ENCODE measurements at places on chromosomes 4 and X. TPM values are rescaled to one million over a fixed set of nuclear protein-coding genes. Genes with fewer than 3 reads are reported as not detected.
A peak's percentile ranks its signal among the peaks of the same experiment; 100 is the strongest.

The PLK4 gene
- polyA plus RNA-seq, result 21.8 TPM

The FRG1 gene
- polyA plus RNA-seq, result 68.9 TPM

The F9 gene
- polyA plus RNA-seq, result not detected

The SMIM10L2A gene
- 10.8 TPM for polyA plus RNA-seq

The ATP2B3 gene
- 0.24 TPM for polyA plus RNA-seq

The PPP2R3B gene
- polyA plus RNA-seq, result 24.6 TPM

The SPARCL1 gene
- 15.3 TPM for polyA plus RNA-seq

The MAGEC3 gene
- 0.25 TPM for polyA plus RNA-seq

The AFM gene
- 13.9 TPM for polyA plus RNA-seq

- no peak for DNase-seq
These were observed 23.7 kb downstream of the MAOA start for GRCh38 chrX:43679778-43680177.

- no peak for DNase-seq
These were observed 2.1 kb upstream of the ERCC6L start for GRCh38 chrX:72240976-72241375.

GRCh38 chr4:88177983-88178625 is 19.7 kb upstream of the ABCG2 start:
- DNase-seq, result no peak

- DNase-seq, result no peak
These were observed 1117.6 kb upstream of the PRKX start for GRCh38 chrX:4830880-4831557.

DNA sequence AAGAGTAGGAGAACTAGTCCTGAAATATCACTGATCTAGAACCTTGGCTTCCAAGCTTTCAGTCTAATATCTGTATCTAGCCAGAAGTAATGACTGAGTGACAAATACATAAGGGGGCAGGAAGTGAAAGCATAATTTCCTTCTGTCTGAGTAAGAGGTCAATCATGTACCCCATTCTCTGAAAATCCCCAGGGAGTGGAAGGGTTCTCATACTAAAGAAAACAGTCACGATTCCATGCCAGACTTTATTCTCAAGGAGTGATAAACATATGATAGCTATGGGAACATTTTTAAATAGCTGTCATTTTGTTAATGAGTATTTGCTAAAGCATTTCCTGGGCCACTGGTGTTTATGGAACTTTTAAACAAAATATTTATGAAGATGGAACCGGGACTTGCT is 308.5 kb downstream of the ARHGAP24 start:
- DNase-seq, result no peak

DNA sequence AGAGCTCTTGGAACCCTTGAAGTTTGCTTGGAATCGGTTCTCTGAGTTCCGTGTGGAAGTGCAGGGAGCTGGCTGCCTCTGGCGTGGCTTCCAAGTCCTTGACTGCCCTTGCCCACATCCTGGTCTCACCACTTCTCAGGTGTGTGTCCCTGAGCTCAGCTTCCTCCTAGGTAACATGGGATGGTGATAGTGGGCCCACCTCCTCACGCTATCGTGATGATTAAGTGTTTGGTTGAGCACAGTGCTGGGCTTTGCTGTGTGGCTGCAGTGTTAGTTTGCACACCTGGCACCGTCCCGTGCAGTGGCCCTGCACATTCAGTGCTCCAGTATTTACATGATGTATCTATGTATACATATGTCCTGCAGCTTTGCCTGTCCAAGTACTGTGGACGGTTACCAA is 81.5 kb downstream of the CLDN34 start:
- DNase-seq, result no peak

- DNase-seq, result no peak
These were observed 6.0 kb downstream of the FRG2 start for GRCh38 chr4:190020790-190021717.

DNA sequence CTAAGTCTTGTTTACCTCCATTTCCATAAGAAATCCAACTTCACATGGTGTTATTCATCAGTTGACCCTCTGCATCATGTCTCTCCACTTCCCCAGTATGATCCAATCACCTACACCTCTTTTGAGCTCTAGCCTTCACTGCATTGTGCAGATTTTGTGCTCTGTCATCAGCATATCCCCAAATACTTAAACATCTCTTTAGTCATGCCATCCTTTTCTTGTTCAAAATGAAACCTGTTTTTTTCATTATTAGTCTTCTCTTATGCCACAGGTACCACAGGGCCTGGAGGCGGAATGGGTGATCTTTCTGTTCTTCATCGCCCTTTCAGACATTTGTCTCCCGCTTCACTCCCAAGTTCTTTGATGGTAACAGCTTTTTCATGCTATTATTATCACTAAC is 382.7 kb upstream of the GALNTL6 start:
- no peak for DNase-seq

GRCh38 chr4:183658362-183659028 is 490 bp downstream of the RWDD4 start:
- no peak for DNase-seq

DNA sequence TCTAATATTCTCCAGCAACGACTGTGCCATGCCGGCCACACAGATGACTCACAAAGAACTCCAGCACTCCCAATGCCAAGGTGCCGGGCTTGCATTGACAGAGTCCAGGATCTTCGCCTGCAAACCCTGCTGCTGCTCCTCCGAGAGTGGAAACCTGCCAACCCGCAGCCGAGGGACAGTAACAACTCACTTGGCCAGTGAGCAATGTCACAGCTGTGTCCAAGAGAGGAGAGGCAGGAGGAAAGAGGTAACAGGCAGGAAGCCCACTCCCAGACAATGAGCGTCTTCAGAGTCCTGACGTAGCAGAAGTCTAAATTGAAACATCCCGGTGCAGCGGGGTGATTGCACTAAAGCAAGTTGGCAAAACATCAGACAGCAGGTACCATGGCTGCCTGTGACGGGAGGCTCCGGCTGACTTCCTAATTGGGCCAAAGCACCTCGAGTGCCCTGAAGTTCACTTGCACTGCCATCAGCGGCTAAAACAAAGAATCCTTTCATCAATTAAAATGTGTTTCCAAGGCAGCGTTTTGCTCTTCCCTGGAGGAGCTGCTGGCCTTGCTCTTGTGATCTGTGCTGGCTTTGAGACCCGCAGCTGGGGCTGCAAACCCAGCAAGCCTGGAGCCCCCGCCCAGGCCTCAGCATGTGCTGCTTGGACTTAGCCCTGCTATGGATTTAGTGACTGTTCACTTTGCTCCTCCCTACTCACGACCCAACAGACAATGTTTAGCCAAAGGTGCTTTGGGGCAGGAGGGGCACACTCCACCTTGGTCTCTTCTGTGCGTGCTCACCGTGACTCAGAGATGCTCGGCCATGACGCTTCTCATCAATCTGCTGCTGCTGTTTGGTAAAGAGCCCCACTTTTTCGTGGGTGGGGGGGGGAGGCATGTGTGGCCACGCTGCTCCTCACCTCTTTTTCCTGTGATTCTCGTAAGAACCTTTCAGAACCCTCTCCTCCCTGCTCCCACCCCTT is 36.5 kb downstream of the DCTD start:
- DNase-seq, result no peak

DNA sequence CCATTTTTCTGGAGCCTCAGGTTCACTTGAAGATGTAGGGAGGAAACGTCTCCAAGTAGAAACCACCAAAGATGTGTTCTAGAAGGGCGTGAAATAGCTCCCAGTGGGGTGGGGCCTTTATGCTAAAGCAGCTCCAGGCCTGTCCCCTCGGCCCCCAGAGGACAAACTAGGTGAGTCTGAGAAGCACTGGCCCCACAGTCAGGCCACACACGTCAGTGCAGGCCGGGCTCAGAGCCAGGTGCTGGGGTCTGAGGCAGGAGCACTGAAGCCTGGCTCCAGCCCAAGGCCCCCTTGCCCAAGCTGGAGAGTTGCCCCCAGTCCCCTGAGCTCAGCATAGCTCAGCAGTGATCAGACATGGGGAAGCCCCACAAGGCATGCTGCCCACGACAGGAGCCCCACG is 95.4 kb upstream of the PSAPL1 start:
- DNase-seq, result no peak

GRCh38 chr4:69601065-69601464 is 38.4 kb downstream of the UGT2A2 start:
- DNase-seq, result no peak

DNA sequence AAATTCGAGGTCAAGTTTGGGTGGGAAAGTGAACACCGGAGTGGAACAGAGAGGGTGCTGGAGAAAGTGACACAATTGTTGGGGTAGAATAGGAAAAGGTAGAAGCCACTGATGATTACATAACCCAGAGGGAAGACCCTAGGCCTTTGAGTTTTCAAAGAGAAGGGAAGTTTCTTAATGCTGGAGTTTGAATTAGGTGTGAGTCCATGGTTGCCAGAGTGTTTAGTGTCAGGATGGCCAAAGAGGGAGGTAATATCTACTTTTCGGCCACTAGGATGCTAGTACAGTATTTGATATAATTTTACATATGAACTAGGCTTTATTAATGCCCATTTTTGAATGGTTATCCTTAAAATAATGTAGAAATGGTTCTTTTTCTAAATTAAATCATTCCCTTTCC is 5.4 kb downstream of the BCORL1 start:
- no peak for DNase-seq

DNA sequence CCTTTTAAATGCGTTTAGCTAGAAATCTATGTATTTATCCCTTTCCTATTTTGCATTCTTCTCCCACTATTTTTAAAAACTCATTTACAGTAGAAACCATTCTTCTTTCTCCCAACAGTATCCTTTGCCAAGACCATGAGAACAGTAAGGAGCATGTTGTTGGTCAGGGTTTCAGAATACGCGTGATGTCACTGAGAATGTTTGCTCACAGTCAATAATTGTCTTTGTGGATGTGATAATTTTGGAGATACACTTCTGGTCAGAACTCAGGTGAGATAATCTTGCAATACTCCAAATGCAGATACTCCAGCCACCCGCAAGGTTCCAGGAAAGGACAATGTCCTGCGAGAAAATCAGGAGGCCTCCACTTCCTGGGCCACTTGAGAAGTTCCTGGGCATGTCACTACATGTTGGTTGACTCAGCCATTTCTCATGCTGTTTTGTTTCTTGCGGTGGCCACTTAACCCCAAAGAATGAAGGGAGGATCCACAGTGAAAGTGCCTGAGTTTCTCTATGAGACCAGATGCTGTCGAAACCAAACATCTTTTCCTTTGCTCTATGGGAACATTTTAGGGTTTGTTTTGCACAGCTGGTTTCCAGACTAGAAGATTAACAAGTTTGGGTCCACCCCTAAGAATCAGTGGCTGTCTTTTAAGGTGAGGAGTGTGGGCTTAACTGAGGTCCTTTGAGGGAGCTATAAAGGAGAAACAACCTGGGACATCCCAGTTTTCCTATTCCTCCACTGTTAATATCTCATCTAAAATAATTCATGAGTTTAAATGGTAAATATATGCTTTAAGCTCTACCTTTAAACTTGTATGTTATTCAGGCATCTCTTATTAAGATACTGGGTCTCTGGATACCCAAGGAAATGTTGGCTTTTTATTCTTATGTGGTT is 116.0 kb downstream of the SOWAHB start:
- DNase-seq, result no peak

GRCh38 chrX:48636776-48637175 is 39.5 kb downstream of the WDR13 start:
- DNase-seq, result no peak

DNA sequence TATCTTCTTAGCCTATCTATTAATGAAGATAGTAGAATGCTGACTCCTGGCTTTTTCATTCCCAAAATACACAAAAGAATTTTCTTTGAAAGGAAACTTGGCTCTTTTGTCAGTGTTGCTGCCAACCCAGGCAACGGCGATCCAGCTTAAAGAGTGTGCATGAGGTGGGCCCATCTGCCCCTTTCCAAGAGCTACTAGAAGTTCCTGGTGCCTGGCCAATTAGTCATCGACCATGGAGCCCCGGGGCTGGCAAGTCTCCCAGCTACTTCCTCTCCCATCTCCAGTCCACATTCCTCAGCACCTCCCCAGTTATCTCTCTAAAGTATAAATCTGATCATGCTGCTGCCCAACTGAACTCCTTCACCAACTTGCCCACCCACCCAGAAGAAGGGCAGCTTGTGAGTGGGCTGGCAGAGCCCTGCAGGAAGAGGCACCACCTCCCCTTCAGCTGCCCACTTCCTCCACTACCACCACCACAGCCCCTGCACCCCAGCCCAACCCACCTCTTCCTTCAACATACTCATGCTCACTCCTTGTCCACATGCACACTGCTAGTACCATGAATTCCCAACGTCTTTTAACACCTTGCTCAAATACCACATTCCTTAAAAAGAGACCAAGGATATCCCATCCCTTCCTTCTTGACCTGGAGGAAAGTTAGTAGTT is 158.2 kb upstream of the MAP3K15 start:
- DNase-seq, result no peak

- DNase-seq, result no peak
These were observed 300.8 kb downstream of the PCDH7 start for GRCh38 chr4:31021008-31021407.

DNA sequence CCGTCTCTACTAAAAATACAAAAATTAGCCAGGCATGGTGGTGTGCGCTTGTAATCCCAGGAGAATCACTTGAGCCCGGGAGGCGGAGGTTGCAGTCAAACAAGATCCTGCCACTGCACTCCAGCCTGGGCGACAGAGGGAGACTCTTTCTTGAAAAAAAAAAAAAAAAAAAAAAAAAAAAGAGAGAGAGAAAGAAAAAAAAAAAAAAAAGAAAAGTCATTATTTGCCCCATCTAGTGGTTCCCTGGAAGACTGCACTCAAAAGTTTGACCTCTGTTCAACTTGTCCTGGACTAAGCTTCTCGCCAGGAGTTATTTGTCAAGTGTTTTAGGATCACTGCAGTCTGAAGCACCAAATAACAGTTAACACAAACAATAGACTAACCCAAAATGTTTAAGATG is 45.3 kb upstream of the KCTD8 start:
- DNase-seq, result peak; percentile 3

DNA sequence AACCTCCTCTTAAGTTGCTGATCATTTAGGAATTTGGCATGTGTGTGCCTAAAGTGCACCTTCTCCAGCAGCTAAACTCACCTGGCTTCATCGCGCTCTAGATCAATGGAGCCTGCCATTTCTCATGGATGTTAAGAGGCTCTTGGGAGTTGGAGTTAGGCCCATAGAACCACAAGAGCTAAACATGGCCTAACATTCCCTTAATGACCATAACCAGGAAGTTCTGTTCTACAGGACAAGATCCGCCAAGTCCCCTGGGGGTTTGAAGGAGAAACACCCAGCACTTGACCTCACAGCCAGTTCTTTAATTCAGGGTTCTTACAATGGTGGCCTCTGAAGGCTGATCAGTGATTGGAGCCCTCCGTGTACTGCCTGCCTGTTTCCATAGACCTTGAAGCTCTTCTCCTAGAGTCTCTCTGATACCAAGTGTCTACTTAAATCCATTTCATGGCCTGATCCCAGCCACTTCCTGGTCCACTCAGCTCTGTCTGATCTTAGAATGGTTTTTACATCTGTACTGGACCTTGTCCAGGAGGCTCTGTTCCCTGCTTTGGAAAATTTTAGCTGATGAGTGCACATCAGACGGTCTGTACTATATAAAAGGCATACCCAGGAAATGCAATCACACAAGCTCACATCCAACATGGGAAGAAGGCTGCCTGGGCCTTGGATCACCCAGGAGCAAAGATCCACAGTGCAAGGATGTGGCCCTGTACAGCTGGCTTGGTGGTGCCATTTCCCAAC is 45.1 kb downstream of the RPS3A start:
- no peak for DNase-seq

GRCh38 chr4:15729910-15730533 is 27.2 kb downstream of the BST1 start:
- no peak for DNase-seq
